ENCODE measurements at places on chromosomes 1 and 21. TPM values are rescaled to one million over a fixed set of nuclear protein-coding genes. Genes with fewer than 3 reads are reported as not detected.

- peak; percentile 58 for DNase-seq
Measured at GRCh38 chr1:85582687-85583591, 2.4 kb downstream of the CCN1 start.

- no peak for DNase-seq
Measured at GRCh38 chr1:158916085-158916484, 15.3 kb upstream of the PYHIN1 start.

DNA sequence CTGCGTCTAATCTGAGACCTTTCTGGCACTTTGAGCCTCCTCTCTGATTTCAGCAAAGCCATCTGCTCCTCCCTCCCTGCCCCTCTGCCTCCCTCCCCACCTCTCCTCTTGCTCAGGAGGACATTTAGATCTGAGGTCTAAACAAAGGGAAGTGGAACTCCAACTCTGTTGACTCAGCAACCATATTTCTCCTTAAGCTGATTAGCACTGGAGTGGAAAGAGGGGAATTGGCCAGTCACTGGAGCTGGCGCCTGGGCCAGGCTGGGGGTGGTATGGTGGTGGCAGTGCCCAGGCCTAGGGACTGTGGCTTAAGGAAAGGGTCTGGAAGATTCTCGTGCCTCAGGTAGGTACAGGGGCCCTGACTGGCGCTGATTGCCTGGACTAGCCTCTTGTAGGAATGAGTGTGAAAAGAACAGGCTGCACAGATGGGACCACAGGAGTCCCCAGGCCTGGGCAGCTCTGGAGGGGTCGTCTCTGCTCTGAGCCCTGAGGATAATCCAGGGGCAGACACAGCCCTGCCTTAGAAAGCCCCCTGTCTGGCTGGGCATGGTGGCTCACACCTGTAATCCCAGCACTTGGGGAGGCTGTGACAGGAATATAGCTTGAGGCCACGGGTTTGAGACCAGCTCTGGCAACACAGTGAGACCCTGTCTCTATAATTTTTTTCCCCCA is 11.9 kb downstream of the SH2D2A start:
- DNase-seq = no peak

GRCh38 chr1:162093095-162093494 is 23.6 kb downstream of the NOS1AP start:
- no peak for DNase-seq

DNA sequence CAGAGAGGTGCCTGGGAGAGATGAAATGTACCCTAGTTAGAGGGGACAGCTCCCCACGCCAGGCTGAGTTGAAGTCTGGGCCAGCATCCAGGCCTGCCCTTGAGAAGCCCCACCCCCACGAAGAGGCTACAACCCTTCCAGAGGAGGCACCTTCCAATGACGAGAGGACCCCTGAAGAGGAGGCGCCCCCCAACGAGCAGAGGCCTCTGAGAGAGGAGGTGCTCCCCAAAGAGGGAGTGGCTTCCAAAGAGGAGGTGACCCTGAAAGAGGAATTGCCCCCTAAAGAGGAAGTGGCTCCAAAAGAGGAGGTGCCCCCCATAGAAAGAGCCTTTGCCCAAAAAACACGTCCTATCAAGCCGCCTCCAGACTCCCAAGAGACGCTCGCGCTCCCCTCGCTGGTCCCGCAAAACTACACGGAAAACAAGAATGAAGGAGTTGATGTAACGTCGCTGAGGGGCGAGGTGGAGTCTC is 3.1 kb downstream of the EVA1B start:
- DNase-seq = no peak

GRCh38 chr1:180311011-180311730 is 81.1 kb downstream of the LHX4 start:
- DNase-seq = no peak

The ATP1A2 gene
- total RNA-seq = 3.2 TPM

Data from endodermal cell (in vitro differentiated cells).